ENCODE measurements at places on chromosomes 2 and 18.

GRCh38 chr2:102037681-102038080 is 45.9 kb downstream of the IL1R2 start:
- no peak for DNase-seq

DNA sequence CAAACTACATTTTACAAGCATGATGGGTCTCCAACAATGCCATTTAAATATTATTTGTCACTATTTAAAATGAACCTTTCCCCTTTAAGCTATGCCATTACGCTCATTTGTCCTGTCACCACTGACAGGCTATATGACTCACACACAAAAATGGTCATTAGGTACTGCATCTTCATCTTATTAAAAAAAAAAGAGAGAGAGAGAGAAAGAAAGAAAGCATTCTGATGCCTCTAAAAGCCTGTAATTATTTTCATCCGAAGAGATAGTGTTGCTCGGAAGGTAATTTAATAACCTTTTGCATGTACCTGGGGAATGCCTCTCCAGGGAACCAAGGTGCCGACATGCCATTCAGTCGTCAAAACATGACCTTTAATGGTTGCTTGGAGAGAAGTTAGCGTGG is 226.7 kb downstream of the ARHGAP15 start:
- no peak for DNase-seq

GRCh38 chr2:176613323-176613987 is 344.2 kb downstream of the MTX2 start:
- DNase-seq = no peak

GRCh38 chr2:170375192-170375591 is 197.2 kb downstream of the MYO3B start:
- DNase-seq = no peak

GRCh38 chr2:28117104-28117596 is 226.6 kb downstream of the BABAM2 start:
- DNase-seq = no peak

DNA sequence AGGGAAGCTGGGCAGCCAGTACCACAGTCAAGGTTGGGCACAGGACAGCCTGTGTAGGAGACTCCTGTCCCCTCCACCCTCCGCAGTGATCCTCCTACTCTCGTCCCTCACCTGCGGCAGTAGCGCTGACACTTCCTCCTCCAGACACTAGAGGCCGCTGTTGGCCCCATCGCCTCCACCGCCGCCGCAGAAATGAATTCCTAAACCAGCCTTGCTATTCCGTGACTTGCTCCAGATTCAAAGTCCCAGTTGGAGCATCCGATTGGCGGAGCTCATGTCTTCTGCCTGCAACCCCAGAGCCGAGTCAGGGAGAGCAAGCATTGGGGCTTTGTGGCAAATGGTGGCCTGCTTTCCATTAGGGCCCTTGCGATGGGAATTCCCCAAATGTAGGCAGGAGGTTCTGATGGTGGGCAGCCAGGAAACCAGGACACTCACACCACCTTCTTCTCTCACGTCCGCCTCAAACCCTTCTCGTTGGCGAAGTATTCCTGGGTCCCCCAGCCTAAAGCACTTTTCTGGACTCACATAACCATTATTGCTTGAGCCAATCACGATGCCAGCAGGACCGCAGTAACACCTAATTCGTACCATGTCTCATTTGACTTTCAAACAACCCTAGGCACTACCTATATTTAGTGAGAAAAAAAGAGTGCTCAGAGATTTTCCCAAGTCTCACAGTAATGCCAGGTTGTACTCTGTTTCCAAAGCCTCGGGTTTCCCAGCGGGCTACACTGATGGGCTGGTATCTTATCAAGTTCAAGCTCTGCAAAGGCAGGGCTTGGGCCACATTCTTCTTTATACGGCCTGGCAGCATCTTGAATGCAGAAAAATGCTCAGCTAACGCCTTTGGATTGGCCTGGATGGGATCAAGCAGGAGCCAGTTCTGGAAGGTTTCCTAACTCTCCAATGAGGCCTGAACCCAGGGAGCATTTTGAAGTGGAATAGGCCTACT is 1.2 kb upstream of the DNAJB2 start:
- peak; percentile 92 for DNase-seq

DNA sequence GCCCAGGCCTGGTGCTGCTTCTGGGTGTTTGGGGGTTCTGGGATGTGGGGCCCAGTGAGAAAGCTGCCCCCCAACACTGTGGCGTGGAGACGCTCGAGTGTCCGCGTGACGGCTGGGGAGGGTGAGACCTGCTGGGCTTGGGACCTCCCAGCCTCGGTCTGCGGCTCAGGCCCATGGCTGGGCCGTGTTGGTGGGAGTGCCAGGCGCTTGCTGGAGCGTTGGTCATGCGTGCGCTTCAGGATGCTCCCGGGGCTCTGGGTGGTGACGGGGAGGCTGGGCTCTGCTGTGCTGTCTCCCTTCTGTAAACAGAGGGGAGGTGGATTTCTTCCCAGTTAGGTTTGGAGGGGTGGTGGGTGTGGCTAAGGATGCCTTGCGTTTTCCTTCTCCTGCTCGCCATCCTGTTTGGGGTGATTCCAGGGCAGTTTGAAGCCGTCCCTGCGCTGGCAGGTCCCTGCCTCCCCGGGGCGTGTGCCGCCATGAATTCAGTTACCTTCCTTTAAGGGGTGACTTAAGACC is 606 bp downstream of the GAL3ST2 start:
- no peak for DNase-seq

DNA sequence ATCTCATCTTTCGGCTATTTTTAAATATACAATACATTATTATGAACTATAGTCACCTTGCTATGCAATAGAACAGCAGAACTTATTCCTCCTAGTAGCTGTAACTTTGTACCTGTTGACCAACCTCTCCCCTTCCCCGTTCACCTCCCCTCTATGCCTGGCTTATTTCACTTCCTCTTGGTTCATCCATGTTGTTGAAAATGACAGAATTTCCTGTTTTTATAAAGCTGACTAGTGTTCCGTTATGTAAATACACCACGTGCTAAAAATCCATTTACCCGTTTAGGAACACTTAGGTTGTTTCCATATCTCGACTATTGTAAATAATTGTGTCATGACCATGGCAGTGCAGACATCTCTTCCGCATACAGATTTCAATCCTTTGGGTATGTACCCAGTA is 10.3 kb downstream of the ALPI start:
- DNase-seq = no peak

GRCh38 chr18:58896734-58897508 is 32.2 kb downstream of the ZNF532 start:
- peak; percentile 14 for DNase-seq

DNA sequence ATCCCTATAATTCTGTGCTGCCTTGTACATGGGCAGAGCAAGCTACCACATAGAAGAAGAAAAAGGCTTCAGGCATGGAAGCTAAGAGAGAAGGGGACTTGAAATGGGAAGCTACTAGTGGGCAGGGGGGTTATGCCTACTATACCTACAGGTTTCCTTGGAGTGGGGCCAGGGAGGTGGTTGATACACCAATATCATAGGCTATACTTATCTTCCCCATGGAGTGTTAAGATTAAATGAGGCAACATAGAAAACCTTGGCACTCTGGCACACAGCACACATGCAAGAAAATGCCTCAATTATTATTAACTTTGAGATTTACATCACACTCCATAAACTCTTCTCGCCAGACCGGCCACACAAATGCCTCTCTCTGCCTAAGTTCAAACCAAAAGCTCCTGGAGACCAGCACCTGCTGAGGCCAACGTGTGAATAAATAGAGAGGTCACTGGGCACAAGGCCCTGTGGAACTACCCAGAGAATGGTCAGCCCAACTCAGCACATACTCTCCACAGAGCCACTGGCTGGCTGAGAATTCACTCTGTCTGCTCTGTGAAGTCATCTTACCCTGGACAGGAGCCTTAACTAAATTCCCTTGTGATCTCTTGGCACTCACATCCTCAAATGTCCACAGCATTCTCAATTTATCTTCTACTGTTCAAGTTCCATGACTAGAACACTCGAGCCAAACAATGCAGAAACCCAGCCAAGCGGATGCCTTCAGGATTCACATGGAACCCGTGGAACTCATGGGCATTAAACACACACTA is 498.7 kb downstream of the BCL11A start:
- DNase-seq = no peak

GRCh38 chr2:69310111-69311023 is 76.7 kb downstream of the GFPT1 start:
- no peak for DNase-seq

DNA sequence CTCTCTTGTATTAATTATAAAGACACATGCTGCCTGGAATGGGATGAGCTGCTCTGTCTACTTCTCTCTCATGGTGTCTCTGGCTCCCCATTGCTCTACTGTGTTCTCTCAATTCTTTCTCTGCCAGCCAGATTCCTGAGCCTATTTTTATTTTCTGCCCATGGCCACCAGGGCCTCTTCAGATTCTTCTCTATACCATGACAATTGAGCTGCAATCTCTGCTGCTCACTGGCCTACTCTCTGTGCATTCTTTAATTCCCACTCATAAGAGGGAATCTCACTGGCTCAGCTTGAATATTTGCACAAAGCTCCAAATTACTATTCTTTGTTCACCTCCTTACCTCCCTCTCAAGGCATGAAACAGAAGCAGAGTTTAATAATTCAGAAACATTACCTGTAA is 161.4 kb upstream of the GULP1 start:
- peak; percentile 12 for DNase-seq

- no peak for DNase-seq
Observed at GRCh38 chr2:211367293-211367692, 810.9 kb downstream of the CPS1 start.

- DNase-seq = no peak
Observed at GRCh38 chr18:67608191-67608590, 91.7 kb upstream of the DSEL start.

- no peak for DNase-seq
Observed at GRCh38 chr2:164993287-164994016, 38.1 kb upstream of the SLC38A11 start.

GRCh38 chr2:235352541-235352940 is 141.3 kb upstream of the AGAP1 start:
- DNase-seq = no peak

DNA sequence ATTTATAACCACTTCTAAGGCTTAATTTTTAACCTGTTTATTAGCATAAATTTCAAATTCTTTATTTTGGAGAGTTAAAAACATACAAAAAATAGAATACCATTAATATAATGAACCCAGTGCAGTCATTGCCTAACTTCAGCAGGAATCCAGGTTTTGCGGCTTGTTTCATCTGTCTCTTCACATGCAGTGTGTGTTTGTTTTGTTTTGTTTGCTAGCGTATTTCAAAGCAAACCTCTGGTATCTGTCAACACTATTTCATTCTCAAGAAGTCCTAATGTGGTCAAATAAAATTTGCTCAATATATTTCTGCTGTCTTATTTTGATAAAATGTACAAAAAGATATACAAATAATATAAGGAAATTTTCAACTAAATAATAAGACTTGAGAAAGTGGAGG is 328.5 kb downstream of the AGPS start:
- DNase-seq = no peak

GRCh38 chr2:123500346-123500745 is 524.7 kb upstream of the CNTNAP5 start:
- no peak for DNase-seq

DNA sequence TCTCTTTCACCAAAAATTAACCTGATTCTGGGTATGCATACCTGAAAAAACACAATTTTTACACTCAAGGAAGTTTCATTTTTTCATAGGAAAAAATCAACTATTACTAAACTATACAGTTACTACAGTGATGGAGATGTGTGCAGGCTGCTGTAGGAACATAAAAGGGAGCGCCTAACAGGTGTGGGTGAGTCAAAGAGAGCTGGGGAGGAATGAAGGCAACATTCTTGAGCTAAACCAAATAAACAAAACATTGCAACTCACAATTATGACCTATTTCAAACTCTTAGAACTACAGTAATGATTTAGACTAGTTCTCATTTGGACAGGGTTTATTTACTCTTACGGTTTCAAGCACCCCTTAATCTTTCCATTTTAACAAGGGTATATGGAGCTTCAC is 13.4 kb upstream of the CLASP1 start:
- no peak for DNase-seq

- DNase-seq = no peak
Observed at GRCh38 chr2:15952451-15953146, 12.2 kb downstream of the MYCN start.

GRCh38 chr2:149525323-149525722 is 62.3 kb downstream of the MMADHC start:
- no peak for DNase-seq

GRCh38 chr2:110852541-110853263 is 120.3 kb downstream of the ACOXL start:
- no peak for DNase-seq

DNA sequence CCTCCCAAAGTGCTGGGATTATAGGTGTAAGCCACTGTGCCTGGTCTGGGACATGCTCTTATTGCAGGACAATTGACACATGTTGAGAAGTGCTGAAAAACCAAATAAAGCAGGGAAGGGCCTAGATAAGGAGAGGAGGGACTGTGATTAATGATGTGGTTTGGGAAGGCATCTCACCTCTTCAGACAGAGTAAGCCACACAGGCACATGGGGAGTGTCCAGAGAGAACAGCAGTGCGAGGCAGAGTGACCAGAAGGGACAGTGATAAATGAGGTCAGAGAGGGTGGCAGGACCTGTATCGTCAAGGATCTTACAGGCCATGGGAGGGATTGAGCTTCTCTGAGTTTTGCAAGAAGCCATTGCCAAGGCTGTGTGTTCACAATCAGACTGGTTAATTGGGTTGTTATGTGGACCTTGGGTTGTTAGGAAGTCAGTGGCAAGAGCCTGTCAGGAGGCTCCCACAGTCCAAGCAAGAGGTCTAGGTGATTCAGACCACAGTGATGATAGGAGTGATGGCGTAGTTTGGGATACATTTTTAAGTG is 58.5 kb downstream of the EIF5B start:
- no peak for DNase-seq

- DNase-seq = peak; percentile 3
Observed at GRCh38 chr18:56028514-56028913, 440.5 kb upstream of the TCF4 start.

DNA sequence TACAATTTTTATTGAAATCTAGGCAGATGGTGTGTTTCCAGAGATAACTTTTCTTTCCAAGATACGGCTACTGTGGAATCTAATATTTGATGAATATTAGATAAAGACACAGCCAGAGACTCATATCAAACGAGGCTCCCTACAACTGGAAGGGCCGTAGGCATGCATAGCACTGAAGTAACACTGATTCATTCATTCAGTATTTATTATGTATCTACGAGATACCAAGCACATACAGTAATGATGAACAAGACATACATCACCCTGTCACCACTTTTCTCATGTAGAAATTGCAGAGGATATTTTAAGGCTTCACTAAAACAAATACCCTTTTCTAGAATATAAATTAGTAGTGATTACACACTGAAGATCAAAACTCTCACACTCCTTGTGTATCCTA is 74.5 kb downstream of the KCTD18 start:
- DNase-seq = no peak

DNA sequence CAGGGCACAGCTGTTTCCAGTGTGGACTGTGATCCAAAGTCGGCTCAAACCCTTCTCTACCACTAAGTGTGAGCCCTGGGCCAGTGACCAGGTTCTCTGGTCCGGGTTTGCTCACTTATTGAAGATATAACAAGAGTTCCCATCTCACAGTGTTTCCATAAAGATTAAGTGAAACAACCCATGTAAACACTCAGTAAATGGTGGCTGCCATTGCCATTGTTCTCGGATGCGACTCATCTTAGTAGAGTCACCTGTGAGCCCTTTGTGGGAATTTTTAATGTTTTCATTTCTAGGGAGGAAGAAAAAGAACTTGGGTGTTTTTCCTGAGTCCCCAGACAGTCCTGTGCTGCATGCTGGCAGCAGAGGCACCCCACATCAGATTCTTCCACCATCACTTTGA is 53.4 kb downstream of the TPGS2 start:
- no peak for DNase-seq

- DNase-seq = no peak
Observed at GRCh38 chr2:222827417-222827816, 33.4 kb upstream of the ACSL3 start.
